ENCODE measurements at places on chromosomes 2 and 18. TPM values are rescaled to one million over a fixed set of nuclear protein-coding genes. Genes with fewer than 3 reads are reported as not detected.

Gene HOXD10
- 2.0 TPM for total RNA-seq

Gene CNGA3
- not detected for total RNA-seq

Gene TRABD2A
- 7.8 TPM for total RNA-seq

Gene DSC3
- total RNA-seq, result 0.58 TPM

Gene UGT1A5
- total RNA-seq, result not detected

Gene HOXD13
- 0.53 TPM for total RNA-seq

Gene ETAA1
- total RNA-seq, result 19.3 TPM

Gene NEURL3
- not detected for total RNA-seq

Gene PLGLB1
- total RNA-seq, result not detected

Gene L3MBTL4
- total RNA-seq, result not detected
